ENCODE measurements at places on chromosomes 11 and 22.

GRCh38 chr11:103594283-103594682, 442.2 kb upstream of the DDI1 start:
- no peak for DNase-seq

- DNase-seq = no peak
Observed at GRCh38 chr22:38170469-38170868, 11.2 kb downstream of the PLA2G6 start.

DNA sequence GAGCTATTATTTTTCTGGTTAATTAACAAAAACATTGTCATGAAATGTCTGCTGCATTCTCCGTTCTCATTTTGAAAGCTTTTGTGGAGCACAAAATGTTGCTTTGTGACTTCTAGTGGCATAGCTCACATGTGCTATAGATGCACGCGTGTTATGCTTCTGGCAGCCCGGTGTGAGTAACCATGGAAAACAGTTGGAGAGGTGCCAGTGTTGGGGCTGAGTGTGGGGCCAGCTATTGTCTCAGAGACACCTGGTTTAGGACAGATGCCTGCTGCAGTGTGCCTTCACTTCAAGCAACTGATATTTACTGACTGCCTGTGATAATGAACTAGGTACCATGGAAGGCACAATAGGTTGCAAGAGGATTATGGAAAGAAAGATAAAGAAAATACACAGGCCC, 760.6 kb downstream of the NTM start:
- no peak for DNase-seq

DNA sequence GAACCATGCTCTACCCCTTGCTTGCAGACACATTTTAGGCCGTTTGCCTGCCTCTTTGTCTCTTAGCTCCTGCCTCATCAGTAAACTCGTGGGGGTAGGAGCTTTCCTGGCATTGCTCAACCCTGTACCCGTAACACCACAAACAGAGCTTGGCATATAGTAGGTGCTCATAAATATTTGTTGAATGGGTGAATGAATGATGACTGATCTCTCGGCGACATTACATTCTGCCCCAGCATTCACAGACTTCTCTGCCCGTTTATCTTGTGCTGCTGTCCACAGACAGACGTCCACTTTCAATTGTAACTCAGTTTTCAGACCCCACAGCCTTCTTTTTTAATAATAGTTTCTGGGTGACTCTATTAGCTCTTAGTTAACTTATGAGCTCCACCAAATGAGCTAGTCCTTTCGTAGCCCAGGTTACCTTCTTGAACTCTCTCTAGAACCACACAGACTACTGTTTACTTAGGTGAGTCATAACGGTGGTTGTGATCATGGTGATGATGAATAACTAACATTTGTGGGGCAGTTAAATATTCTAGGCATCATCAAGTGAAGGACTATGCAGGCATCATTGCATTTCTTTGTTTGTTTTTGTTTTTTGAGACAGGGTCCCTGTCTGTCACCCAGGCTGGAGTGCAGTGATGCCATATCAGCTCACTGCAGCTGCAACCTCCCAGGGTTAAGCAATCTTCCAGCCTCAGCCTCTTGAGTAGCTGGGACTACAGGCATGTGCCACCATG, 188.4 kb downstream of the ADAMTS15 start:
- no peak for DNase-seq

DNA sequence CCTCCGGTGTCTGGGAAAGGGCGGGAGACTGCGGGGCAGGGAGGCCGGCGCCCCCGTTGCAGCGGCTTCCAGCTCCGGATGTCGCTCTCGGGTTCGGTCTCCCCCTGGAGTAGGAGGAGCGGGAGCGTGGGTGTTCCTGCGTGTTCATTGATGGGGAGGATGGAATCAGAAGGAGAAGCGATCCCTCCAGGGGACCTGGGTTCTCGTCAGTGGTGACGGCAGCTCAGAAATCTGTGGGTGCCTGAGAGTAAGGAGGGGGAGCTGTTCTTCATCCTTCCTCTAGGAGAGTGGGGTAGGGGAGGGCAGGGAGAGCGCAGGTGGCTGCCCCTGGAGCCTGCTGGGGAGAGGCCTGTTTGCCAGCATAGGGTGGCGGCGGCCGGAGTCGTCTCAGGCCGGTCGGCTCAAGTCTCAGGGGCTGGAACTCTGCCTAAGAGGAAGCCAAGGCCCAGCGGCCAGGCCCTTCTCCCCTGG, 1.1 kb downstream of the UBASH3B start:
- DNase-seq = peak; percentile 70

- no peak for DNase-seq
Observed at GRCh38 chr11:133040289-133040900, 491.9 kb downstream of the OPCML start.

- no peak for DNase-seq
Observed at GRCh38 chr11:109794501-109794900, 298.7 kb upstream of the ZC3H12C start.

DNA sequence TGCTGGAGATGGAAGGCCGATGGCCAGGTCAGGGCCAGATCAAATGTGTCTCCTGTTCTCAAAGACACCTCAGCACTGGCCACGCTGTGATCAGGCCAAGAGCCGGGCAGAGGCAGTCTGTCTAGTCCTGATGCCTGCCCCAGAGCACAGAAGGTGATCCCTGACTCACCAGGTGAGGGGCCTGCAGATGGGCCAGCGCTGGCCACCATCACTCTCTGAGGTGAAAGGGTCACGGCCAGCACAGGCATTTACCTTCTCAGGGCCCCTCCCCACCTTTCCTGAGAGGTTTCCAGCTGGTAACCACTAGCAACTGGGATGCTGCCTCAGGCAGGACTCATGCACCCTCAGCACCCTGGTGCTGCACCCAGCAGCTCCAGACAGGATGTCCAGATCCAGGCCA, 2.9 kb downstream of the SBF1 start:
- no peak for DNase-seq

DNA sequence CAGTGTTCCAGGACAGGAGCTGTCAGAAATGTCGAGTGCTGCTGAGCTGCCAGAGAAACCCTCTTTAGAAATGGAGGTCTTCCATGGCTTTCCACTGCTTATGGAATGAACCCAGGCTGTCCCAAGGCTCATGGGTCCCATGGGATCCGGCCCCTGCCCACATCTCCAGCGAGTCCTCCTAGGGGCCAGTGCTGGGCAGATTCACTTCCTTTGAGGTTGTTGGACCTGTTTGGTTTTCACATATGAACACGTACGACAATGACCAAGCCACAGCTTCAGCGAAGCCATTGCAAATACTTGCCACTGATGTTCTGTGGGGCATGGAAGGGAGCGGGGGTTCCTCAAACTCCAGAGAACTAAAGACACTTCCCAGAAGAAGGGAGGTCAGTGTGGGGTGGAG, 483.3 kb downstream of the TBC1D22A start:
- no peak for DNase-seq

- peak; percentile 75 for DNase-seq
Observed at GRCh38 chr22:41367680-41368542, 13.8 kb upstream of the TEF start.

DNA sequence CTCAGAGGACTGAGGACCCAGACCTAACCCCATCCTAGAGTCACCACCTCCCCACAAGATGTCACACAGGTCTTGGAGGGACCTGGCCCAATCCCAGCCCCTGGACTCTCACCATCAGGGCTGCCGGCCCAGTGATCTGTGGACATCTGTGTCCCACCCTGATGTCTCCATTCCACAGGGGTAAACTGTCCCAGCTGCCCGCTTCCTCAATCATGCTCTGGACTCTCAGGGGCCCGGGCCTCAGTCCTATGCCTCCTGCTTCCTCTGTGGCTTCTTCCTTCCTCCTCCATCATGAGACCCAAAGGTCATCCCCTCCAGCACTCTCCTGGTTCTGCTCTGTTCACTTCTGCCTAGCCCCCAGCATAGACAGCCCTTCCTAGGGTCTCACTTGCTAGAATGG, 32.2 kb downstream of the ARAP1 start:
- DNase-seq = no peak

DNA sequence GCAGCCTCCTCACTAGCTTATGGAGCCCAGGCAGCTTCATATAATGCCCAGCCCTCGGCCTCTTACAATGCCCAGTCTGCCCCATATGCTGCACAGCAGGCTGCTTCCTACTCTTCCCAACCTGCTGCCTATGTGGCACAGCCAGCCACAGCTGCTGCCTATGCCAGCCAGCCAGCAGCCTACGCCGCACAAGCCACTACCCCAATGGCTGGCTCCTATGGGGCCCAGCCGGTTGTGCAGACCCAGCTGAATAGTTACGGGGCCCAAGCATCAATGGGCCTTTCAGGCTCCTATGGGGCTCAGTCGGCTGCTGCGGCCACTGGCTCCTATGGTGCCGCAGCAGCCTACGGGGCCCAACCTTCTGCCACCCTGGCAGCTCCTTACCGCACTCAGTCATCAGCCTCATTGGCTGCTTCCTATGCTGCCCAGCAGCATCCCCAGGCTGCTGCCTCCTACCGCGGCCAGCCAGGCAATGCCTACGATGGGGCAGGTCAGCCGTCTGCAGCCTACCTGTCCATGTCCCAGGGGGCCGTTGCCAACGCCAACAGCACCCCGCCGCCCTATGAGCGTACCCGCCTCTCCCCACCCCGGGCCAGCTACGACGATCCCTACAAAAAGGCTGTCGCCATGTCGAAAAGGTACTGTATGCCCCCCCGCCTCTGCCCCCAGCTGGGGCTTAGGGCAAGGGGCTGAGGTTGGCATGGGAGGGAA, 8.8 kb downstream of the RBM14 start:
- DNase-seq = no peak

- DNase-seq = no peak
Observed at GRCh38 chr11:46280706-46281105, 3.2 kb downstream of the CREB3L1 start.

DNA sequence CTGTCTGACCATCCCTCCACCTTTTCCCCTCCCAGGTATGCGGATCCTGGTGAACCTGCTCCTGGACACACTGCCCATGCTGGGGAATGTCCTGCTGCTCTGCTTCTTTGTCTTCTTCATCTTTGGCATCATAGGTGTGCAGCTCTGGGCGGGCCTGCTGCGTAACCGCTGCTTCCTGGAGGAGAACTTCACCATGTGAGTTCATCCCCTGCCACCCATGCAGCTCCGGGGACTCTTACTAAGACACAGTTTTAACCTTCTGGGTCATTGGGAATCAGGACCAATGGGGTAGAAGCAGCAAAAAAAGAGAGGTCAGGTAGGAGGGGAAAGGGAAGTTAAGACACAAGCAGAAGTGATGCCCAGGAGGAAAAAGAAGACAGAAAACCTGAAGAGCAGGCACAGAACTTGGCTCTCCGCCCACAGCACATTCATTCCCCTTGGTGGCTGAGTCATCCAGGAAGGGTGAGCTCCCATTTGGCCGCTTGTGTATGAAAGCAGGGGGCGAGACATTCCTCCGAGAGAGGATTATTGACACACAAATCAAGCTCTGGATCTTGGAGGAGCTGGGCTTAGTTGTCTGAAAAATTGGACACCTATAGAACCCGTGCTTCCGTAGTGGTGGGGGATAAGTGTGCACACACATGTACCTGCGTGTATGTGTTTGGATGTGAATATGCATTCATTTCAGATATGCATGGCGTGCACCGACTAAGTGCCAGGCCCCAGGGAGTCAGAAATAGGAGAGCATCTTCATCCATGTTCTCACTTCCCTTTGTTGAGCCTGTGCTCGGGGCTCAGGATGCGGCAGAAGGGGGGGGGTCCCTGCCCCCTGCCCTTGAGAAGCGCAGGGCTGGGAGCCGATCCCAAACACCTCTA, 64.2 kb downstream of the CACNA1I start:
- DNase-seq = no peak

DNA sequence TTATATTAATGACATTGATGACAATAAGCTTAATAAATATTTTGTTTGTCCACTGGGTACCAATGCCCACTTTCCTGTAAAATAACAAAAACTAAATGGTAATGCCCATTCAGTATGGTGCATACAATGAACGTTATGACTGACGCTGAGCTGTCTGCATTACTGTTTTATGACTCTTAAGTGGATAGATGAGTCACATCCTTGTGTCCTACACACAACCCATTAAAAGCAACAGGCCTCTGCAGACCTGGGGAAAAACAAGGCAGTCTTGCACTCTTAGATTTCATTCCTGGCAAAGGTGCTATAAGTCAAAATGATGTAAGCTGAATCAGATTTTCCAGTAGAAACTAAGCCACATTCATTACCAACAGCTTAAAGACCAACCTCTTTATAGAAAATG, 176.3 kb upstream of the TMEM45B start:
- no peak for DNase-seq

- DNase-seq = no peak
Observed at GRCh38 chr11:119476666-119477331, 53.8 kb upstream of the THY1 start.

GRCh38 chr22:50563413-50564160, 868 bp upstream of the SYCE3 start:
- no peak for DNase-seq

- peak; percentile 17 for DNase-seq
Observed at GRCh38 chr11:17542249-17542648, 2.0 kb downstream of the USH1C start.

GRCh38 chr11:95883381-95883780, 40.5 kb downstream of the MTMR2 start:
- no peak for DNase-seq

- no peak for DNase-seq
Observed at GRCh38 chr11:22165087-22165486, 27.8 kb upstream of the ANO5 start.

DNA sequence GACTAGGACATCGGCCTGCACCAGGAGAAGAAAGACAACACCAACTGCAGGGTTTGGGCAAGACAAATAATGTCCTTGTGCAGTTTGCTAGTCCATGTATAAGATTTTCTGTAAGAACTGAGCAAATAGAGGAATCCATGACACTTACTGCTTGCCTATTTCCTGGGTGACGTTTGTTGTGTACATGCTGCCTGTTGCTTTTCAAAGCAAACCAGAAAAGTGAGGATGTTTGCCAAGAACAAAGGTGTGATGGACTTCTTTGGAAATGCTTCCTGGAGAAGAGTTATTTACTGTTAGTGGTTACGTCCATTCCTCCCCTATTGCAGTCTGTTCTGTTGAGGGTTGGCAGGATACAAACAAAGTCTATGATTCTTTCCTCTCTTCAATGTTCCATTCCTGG, 126.5 kb downstream of the CASP12 start:
- no peak for DNase-seq

DNA sequence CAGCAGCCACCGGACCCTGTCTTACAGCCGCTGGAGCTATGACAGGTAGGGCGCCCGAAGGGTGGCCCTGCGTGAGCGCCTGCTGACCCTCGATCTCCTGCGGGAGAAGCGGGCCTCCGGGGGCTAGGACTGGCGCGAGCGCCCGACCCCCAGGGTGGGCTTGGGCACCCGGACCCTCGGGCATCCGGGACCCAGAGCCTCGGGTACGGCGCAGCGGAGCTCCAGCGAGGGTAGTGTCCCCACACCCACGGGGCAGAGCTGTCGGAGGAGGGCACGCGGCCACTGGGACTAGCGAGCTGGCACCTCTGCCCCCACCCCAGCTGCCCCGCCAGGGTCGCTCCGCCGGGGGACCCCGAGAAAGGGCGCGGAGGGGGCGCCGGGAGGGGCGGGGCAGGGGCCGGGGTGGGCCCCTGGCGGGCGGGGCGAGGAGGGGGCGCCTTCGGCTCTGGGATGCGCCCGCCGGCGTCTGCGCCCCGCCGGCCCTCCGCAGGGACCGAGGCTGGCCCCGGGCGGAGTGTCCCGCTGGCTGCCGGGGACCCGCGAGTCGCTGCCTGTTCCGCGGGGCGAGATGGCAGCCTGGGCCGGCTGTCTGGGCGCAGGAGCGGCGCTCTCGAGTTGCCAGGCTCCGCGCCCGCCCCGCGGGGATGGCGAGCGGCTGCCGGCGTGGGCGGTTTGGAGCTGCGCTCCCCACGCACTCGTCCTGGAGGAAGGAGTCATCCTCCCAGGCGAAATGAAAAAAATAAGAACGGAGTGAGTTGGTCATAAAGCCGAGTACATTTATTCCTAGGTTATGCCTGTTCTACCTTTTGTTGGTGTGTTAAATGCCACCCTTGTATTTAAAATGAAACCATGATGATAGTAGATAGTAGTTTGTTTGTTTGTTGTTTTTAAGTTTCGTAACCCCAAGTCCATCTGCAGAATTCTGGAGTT, 32.4 kb downstream of the EIF3F start:
- DNase-seq = no peak

Measured in sciatic nerve (tissue), 2 donors.